ENCODE measurements at places on chromosomes 16 and 17.

- DNase-seq = no peak
Measured at GRCh38 chr17:70699408-70699807, 530.1 kb downstream of the KCNJ2 start.

- DNase-seq = peak; percentile 9
Measured at GRCh38 chr17:70100983-70101382, 26.0 kb downstream of the KCNJ16 start.

DNA sequence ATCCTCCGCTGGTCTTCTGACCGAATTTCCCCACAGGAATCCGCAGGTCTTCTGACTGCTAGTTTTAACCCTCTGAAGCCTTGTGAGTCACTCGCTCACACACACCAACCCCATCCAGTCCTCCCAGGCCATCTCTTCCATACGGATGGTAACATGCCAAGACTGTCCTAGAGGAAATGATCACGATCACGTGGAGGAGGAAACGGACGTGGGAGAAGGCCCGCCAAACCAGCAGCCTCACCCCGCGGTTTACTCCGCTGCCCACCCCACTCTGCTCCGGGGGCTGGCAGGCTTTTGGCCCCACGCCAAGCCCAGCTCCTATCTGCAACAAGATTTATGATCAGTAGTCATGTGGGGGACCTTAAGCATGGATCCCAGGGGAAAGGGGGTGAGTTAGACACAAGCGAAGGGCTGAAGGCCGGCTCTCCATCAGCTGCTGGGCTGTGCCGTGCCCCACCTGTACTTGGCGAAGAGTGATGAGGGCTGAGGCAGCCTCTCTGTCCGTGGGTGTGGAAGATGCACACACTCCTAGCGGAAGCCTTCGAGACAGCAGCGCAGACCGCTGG lies 1.5 kb upstream of the FAAP100 start:
- DNase-seq = peak; percentile 98

DNA sequence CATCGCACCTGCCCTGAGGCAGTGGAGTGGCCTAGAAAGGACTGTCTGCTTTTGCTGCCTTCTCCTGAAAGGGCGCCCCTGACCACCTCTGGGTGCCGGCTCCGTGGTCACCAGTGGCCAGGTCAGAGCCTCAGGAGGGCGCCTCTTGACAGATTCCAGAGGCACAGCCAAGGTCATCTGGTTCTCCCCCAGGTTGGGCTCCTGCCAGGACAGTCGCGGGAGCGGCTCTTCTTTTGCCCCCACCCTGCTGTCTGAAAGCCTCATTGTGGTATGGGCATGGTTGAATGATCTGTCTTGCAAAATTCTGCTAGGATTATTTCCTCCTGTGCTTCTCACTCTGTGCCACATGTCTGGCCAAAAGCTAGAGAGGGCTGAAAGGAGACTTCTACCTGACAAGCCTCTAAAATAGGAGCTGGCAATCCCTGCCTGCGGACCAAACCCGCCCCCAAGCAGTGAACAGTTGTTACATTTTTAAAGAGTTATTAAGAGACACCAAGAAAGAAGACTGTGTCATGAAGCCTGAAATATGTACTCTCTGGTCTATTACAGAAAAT lies 82.8 kb downstream of the SNX29 start:
- no peak for DNase-seq
